ENCODE measurements at places on chromosomes 1 and 21.
A peak's percentile ranks its signal among the peaks of the same experiment; 100 is the strongest.

- no peak for DNase-seq
Measured at GRCh38 chr1:224535641-224536040, 80.5 kb upstream of the CNIH3 start.

DNA sequence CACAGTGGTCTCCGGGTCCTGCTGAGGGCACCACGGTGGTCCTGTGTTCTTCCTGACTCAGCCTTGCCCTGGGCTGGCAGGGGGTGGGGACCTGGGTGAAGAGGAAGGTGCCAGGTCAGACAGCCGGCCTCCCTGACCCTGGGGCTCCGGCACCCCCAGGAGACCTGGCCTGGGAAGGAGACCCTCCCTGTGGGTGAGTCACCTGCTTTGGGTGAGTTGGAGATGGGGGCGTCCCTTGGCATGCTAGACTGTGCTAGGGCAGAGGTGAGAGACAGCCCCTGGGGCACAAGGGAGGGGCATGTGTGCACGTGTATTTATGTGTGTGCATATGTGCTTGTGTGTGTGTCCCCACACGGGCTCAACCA, 23.4 kb downstream of the SPSB1 start:
- no peak for DNase-seq

DNA sequence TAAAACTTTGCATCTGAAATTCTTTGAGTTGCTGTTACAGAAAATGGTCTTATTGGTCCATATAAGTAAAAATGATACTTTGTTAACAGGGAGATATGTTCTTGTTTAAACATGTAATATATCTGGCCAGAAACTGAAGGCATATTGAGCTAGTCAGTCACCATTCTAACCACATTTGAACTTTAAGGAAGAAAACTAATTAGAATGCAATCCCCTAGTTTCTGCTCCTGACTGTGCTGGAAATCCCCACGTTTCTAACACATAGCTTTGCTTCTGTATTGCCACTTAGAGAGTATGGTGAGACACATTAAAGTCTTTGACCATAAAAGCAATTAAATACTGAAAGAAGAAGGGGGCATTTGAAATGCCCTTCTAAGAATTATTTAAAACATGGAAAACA, 32.1 kb upstream of the HIVEP3 start:
- no peak for DNase-seq

GRCh38 chr1:83641796-83642443, 357.0 kb downstream of the TTLL7 start:
- peak; percentile 8 for DNase-seq

DNA sequence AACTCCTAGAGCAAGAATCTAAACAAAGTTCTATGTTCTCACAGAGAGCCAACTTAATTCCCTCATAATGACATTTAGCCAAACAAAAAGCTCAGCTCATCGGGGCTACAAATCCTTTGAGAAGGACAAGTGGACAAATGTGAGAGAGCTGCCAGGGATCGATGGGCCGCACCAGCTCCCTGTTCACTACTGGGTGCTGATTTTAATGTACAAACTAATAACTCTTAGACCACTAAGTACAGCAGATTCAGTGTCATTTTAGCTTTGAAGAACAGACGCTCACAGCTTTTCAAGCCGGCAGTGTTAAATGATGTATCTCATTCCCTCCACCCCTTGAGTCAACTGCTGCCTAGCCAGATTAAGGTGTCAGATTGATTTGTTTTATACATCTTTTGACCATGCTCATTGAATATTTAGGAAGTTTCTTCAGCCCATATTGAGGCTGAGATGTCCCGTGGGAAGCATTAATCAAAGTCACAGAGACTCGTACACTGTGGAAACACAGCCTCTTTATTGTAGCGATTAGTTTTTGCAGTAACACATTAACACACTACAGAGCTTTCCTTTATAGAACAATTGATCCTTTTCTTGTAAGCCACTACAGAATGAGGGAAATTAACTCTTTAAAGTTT, 21.1 kb downstream of the PROX1 start:
- DNase-seq, result no peak

DNA sequence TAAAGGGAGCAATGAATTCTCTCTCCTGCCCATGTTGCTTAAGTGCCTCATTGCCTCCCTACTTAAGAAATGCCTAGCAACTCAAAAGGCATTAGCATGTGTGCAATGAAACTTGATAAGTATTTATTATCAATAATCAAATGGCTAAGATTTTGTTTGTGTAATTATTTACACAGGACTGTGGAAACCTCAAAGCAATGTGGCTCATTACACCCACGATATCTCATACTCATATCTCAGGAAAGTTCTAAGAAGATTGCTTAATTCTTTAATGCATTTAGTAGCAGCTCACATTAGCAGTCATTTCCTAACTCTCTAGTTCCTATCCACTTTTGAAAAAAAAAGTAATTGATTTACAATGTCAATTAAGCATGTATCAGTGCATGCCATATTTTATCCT, 253.3 kb downstream of the DUSP10 start:
- no peak for DNase-seq

DNA sequence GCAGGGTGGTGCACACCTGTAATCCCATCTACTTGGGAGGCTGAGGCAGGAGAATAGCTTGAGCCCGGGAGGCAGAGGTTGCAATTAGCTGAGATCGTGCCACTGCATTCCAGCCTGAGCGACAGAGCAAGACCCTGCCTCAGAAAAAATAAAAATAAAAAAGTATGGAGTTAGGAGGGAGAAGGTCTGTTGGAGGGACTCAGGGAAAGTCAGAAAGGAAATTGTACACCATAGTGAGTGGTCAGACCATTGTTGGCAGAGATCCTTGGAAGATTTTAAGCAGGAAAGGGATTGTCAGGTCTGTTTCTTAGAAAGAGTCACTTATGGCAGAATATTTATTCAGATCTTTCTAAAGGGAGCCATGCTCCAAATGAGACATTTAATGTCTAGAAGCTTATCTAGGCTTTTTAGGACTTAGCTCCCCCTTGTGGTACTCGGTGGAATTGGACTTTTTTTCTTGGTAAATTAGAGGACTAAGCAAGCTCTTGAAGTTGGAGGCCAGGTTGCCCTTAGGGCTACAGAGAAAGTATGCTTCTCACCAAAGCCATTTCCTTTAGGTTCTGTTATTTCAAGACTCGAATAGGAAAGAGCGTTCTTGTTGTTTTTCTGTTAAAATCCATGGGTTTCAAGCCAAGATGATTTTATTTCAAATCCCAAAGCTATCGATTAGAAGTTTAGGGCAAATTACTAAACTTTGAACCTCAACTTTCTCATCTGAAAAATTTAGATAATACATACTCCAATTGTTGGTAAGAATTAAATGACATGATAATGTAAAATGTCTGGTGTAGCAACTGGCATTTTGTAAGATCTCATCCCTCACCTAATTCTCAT, 16.5 kb downstream of the MIA3 start:
- peak; percentile 96 for DNase-seq

DNA sequence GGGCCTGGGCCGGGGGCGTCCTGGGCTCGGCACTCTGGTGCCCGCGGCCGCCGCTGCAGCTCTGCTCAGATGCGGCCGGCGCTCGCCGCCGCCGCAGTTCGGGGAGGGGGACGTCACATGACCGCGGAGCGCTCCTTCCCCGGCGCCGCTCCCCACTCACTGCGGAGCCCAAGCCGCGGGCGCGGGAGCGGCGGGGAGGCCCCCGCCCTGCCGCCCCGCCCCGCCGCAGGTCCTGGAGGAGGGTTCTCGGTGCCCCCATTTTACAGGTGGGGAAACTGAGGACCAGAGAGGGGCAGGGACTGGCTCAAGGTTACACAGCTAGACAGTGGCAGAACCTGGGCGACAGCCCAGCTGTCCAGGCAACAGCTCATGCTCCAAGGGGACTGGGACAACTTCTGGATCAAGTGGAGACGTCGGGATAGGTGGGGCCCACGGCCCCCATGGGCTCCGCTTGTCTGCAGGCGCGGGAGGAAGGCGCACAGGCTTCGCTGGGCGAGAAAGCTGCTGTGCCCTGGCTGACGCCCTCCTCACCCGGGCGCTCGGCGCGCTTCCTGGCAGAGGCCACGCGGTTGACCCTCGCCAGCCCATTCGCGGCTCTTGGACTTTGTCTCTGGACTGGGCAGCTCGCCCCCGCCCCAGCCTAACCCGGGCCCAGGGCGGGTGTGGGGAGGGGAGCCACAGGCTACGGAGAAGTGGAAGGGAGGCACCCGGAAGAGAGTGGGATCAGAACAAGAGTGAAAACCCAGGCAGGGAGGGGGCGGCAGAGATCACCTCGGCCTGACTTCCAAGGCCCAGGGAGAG, at the start of gene RAP1GAP:
Gene RAP1GAP (minus strand): TSS at position 100 of the 801 bp plus-strand sequence. CDS start 49,325 bp downstream, outside the sequence.
- DNase-seq, result peak; percentile 64

DNA sequence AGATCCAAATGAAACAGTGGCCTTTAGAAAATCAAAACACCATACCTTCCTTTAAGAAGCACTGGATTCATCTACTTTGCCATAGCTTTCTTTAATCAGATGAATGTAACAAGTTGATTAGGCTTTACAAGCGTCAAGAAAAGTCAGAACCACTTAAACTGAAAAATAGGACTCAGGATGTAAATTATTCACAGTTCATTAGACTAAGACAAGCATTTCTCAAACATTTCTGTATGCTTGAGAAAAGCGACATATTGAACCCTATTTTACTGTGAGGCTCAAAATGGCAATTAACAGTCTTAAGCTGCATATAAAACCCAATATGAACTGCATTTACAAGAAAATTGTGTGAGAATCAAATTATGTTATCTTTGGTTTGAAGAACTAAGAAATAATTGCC, 256.7 kb upstream of the SNX7 start:
- no peak for DNase-seq

DNA sequence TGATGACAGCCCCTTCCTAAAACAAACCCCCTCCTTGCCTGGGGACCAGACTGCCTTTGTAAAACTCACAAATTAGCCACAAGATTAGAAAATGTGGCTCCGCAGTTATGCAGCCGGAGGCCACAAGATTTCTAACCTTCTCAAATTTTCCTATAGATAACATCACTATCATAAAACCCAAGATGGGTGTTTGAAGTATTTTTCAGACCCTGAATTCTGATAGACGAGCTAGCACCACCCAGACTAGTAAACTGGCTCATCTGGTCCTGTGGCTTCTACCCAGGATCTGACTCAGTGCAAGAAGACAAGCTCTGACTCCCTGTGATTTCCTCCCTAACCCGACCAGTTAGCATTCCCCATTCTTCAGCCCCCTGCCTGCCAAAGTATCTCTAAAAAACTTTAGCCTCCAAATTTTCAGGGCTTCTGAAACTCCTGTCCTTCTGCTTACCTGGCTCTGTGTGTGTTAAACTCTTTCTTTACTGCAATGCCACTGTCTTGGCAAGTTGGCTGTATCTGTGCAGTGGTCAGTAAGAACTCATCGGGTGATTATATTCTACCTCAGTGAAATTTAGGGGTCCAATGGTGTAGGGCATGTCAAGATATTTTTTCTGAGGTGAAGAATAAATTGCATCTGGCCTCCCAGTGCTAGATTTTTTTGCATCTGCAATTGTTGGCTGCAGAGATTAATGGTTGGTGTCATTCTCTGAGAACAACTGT, 102.1 kb downstream of the S1PR1 start:
- no peak for DNase-seq

- DNase-seq, result peak; percentile 15
Measured at GRCh38 chr1:216215169-216215568, 208.1 kb downstream of the USH2A start.

DNA sequence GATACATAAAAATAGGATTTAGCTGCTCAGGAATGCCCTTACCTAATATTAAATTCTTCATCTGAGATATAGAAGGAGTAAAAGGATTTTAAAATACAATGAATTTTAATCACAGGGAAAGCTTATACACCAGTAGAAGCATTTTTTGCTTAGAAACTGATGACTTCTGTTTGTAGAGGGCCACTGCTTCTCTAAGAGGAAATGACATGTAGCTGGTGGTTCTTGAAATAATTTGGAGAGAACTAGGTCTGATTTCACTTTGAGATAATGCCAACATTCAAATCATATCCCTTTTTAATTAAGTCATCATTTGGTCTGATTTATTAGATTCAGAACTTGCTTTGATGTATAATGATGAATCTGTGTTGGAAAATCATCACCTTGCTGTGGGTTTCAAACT, 166.6 kb upstream of the SGIP1 start:
- no peak for DNase-seq

- no peak for DNase-seq
Measured at GRCh38 chr21:45769294-45769693, 125.8 kb downstream of the PCBP3 start.

DNA sequence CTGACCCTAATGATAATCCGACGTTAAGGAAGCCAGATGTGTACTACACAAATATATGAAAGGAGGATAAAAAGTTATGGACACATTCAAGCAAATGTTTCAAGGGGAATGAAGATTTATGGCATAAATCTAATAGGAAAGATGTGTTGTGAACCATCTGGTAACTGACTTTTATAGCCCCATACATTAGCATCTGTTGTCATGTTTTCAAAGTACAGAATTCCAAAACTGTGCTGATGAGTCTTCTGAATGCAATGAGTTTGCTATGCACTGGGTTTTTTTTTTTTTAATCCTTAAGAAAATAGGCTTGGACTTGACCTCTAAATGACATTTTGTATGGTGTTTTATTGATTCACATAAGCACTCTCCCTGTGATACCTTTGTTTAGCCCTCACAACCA, 158.5 kb upstream of the ESRRG start:
- no peak for DNase-seq

- no peak for DNase-seq
Measured at GRCh38 chr1:168146160-168146539, 9.4 kb upstream of the GPR161 start.

GRCh38 chr1:115796897-115797296, 28.4 kb upstream of the CASQ2 start:
- no peak for DNase-seq

- peak; percentile 90 for DNase-seq
Measured at GRCh38 chr1:55428944-55429931, 214.1 kb upstream of the USP24 start.

DNA sequence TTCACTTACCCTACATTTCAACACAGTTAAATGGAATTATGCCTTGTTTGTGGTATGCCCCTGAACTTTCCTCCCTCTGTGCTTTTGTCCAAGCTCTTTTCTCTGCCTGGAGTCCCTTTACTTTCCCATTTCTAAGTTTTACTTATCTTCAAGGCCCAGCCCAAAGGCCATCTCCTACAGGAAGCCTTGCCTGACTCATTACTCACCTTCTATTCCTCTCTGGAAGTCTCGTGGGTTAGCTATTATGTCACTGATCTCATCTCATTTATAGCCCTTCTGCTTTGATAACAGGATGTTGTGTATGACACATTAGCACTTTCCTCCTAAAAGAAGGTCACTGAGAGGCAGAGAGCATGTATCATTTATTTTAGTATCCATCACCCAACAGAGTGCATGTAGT, 78.8 kb upstream of the CD1D start:
- no peak for DNase-seq

GRCh38 chr1:175287377-175287776, 94.8 kb upstream of the KIAA0040 start:
- no peak for DNase-seq

DNA sequence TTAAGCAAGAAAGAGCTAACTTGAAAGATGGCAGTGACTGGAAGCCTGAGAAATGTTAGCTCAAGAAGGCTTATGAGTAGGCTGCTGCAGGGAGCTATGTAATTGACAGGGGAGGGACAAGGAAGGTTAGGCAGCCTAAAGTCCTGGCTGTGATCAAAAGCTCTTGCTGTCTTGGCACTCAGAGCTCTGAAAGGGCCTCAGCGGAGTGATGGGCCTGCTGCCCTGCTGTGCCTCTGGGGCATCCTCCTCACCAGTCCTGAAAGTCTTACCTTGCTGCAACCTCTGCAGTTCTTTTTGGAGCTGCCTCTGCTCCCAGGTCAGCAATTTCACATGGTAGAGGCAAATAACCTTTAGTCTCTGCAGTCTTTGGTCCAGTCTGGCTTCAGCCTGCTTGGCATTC, 1.8 kb downstream of the CCDC190 start:
- DNase-seq, result no peak
